ENCODE measurements at places on chromosomes 6 and 20.

DNA sequence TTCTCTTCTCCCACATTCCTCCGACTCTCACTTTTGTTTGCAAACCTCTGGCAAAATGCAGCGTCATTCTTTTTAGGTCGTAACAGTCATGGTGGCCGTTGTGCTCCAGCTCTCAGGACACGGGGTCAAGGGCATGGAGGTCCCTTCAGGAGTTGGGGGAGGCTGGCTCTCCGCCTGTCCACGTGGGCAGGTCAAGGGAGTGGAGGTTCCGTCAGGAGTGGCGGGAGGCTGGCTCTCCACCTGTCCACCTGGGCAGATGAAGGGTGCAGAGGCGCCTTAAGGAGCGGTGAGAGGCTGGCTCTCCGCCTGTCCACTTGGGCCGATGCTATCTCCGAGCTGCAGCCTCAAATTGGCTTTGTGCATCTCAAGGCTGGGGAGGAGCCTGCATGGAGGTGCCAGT lies 98.0 kb downstream of the ERMARD start:
- DNase-seq: no peak

DNA sequence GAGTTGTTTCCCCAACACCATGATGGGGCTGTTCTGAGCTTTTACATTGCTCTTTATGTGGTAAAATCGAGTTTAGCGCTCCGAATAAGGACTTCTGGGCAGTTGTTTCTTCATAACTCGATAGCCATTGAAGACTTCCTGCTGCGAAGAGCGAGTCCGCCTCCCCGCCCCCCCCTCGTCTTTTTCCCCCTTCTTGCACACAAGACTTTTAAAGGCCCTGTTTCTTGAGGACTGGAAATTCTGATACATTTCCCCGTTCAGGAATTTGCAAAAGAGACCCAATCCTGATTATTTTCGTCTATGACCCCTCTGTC lies 1.5 kb upstream of the CITED2 start:
- no peak for DNase-seq

DNA sequence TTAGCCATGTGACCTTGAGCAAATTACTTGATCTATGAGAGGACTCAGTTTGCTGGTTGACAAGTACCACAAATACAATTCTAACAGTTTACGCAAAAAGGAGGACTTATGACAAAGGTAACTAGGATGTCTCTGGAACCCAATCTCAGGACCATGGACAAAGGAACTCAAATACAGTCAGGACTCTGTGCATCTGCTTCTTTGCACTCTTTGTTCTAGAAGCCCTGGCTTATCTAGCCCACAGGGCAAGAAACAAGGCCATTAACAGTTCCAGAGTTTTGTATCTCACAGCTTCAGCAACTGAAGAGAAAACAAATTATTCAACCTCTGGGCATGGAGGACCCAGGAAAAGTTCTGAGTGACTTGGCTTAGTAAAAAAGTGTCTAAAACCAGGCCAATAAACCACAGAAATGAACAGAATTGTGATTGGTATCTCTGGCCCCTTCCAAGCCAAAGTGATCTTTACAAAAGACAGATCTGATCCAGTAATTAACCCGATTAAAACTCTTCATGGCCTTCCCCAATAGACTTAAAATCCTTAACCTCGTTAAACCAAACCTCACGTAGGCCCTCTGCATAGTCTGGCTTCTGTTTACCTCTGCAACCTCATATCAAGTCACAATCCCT lies 5.9 kb downstream of the WASF1 start:
- DNase-seq: no peak

DNA sequence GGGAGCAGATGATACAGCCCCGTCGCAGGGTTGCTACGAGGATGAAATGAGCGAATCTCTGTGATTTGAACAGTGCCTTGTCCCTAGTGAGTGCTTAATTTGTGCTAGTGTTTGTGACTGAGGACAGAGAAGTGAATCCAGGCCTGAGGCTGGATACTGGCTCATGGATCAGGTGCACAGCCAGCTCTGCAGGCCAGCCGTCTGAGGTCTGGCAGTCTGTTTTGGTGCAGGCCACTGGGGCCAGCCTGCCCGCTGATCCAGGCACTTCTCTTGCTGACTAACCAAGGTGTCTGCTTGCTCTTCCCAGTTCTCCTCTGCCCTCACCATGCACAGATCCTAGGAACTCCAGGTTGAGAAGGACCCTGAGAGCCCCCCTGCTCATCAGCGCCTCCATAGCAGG lies 181.0 kb downstream of the LRFN2 start:
- no peak for DNase-seq

GRCh38 chr6:72869621-72870020 lies 247.8 kb downstream of the KCNQ5 start:
- no peak for DNase-seq

- DNase-seq: no peak
Observed at GRCh38 chr6:41695825-41696224, 39.6 kb downstream of the TFEB start.

- DNase-seq: no peak
Observed at GRCh38 chr6:151451417-151451949, 443 bp downstream of the RMND1 start.
